ENCODE measurements at places on chromosomes 11 and 22.

DNA sequence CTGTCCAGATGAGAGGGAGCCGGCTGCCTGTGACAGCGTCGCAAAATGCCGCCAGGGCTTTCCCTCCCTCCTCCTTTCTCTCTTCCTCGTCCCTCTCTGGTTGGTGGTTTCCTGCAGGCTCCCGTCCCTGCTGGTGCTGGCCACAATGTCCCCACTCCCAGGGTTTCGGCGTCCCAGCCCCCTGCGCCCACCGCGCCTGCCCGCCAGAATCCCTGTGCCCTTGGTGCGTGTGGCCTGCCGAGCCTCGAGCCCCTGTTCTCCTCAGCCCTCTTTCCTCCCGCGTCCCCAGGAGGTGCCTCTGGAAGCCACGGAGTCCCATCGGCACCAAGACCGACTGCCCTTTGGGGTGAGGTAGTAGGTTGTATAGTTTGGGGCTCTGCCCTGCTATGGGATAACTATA, 37.9 kb upstream of the PPARA start:
- peak overlapping the region; percentile 80 for H3K27ac ChIP-seq
- no peak for DNase-seq
- no peaks in the 10 kb centered on the region for H3K27me3 ChIP-seq
- H3K36me3 ChIP-seq, result peaks cover 43% of the 10 kb centered on the region

DNA sequence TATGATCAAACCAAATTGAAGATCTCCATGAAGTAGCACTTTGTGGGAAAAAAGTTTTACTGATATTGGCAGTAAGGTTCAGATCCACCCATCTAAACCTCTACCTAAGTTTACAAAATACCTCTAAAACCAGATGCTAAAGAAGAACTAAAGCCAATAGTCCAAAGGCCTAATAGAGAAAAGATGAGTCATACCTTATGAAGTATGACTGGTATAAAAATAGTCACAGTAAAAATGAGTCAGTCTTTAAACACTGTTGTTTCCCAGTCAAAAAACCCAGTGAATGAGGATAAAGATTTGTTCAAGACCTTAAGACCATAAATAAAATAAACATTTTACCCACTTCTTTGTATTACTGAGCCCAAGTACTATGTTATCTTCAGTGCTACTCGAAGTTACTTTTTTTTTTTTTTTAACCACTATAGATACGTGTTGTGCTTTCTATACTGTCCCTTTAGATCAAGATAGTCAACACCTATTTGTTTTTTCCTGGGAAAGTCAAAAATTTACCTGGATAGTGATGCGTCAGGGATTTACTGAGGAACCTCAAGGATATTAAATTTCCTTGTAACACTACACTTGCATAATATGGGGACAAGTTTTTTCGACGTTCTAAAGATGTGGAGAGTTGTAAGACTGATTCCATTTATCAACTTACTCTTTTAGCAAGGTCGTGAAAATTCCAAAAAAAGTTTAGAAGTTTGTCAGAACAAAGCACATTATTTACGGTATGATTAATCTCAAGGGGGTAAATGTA, 87.3 kb downstream of the CCDC73 start:
- no peak for DNase-seq
- H3K27ac ChIP-seq, result no peak overlapping the region
- no peaks in the 10 kb centered on the region for H3K36me3 ChIP-seq
- no peaks in the 10 kb centered on the region for H3K27me3 ChIP-seq
- no peaks in the 10 kb centered on the region for H3K4me1 ChIP-seq
- no peak overlapping the region for H3K4me3 ChIP-seq

DNA sequence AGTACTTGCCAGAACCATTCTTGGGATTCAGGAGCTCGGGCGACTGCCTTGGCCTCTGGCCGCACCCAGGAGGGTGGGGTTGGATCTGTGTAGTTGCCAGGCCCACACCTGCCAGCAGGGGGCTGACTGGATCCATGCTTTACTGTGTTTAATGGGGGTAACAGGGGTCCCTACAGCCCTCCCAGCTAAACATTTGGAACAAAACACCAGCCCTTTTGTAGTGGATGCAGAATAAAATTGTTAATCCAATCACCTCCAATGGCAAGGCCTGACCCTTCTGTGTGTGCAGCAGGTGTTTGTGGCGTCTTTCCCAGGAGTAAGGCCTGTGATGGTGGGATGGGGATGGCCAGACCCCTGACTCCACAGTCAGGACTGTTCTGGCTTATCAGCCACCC, 22.5 kb downstream of the SUN2 start:
- H3K27me3 ChIP-seq, result no peaks in the 10 kb centered on the region
- no peak for DNase-seq
- no peak overlapping the region for H3K4me3 ChIP-seq
- H3K4me1 ChIP-seq, result peaks cover 39% of the 10 kb centered on the region
- peak overlapping the region; percentile 76 for H3K27ac ChIP-seq

GRCh38 chr11:118168751-118169150, 7.7 kb downstream of the SCN2B start:
- no peak overlapping the region for H3K4me3 ChIP-seq
- H3K27me3 ChIP-seq, result no peaks in the 10 kb centered on the region
- no peak overlapping the region for H3K27ac ChIP-seq
- no peaks in the 10 kb centered on the region for H3K36me3 ChIP-seq

DNA sequence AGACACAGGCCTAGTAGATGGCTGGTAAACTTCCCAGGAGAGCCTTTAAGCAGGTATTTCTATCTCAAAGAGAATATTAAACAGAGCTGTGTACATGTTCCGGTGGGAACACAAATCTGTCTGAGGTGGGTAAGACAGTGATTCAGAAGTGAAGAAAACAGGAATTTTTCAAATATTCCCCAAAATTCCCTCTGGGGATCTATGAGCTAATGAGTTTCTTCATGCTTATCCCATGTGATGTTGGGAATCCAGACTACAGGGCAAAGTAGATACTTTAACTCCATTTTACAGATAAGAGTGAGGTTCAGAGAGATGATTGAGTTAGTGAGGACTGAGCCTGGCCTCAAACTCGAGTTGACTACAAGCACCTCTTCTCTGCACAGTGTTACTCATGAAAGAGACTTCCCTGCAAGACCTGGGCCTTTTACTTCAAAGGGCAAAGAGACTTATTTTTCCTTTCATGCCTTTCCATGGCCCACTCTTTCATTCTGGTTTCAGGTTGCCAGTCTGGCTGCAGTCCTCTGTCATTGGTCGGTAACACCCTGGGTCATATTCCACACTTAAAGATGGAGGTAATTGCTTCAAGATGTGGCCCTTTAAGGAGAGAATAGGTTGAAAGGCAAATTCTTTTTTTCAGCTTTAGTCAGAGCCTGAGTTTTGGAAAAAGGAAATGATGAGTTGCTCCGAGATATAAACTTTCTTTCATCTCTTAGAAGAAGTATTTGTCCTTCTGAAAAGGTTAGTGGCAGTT, 70.1 kb downstream of the CYB5R2 start:
- DNase-seq, result no peak
- no peaks in the 10 kb centered on the region for H3K4me1 ChIP-seq
- H3K27ac ChIP-seq, result no peak overlapping the region
- no peaks in the 10 kb centered on the region for H3K27me3 ChIP-seq

DNA sequence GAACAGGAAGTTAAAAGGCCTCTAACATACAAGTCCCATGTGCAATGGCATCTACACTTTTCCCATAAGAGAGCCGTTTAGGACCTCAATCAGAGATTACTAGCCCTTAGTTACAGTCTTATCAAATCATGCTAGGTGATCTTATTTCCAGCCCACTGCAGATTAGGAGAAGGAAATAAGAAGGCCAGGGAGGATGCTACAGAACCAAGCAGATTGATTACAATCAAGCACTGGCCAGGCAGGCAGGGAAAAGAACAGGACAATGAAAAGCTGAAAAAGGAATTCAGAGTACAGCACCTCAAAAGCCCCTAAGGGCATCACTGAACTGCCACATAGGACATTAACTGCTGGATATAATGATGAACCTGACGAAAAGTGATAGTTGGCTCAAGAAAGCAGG, 73.0 kb downstream of the CLPB start:
- no peak overlapping the region for H3K27ac ChIP-seq
- no peak overlapping the region for H3K4me3 ChIP-seq
- no peak for DNase-seq
- no peaks in the 10 kb centered on the region for H3K27me3 ChIP-seq
- no peaks in the 10 kb centered on the region for H3K36me3 ChIP-seq

DNA sequence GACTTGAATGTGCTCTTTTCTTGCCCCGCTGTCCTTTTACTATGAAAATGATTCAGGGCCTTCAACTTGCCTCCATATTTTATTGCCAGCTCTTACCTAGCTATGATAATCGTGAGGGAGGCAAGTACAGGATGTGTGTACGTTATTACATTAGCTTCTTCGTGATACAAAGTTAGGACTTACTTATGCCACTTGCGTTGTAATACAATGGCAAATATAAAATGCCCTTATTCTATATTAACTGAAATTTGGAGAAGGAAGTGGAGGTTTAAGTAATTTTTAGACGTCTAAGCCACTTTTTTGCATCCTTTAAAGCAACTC, 10.8 kb upstream of the CCT8L2 start:
- H3K4me1 ChIP-seq, result no peaks in the 10 kb centered on the region
- H3K27me3 ChIP-seq, result no peaks in the 10 kb centered on the region
- no peak overlapping the region for H3K27ac ChIP-seq
- no peaks in the 10 kb centered on the region for H3K36me3 ChIP-seq
- peak overlapping the region; percentile 57 for H3K4me3 ChIP-seq

- peaks cover 15% of the 10 kb centered on the region for H3K36me3 ChIP-seq
- peaks cover 56% of the 10 kb centered on the region for H3K4me1 ChIP-seq
- H3K4me3 ChIP-seq, result peak overlapping the region; percentile 15
Observed at GRCh38 chr11:69644071-69644961, 3.4 kb downstream of the CCND1 start.

DNA sequence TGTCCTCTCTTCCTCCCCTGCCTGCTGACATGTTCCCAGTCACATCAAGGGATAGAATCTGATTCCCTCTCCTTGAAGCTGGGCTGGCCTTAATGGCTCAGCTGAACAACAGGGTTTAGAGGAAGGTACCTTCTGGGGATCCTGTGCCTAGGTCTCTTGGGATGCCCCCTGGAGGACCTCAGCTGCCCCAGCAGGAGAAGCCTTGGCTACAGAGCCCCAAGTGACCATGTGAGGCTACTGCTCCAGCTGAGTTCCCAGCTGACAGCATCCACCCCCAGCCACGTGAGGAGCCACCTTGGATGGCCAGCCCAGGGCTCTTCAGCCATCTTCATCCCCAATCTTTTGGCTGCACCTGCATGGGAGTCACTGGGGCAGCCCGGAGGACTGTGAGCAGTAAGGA, 1499.3 kb downstream of the TBC1D22A start:
- no peak for DNase-seq
- H3K36me3 ChIP-seq, result no peaks in the 10 kb centered on the region
- no peaks in the 10 kb centered on the region for H3K27me3 ChIP-seq
- no peaks in the 10 kb centered on the region for H3K4me1 ChIP-seq
- H3K27ac ChIP-seq, result no peak overlapping the region

DNA sequence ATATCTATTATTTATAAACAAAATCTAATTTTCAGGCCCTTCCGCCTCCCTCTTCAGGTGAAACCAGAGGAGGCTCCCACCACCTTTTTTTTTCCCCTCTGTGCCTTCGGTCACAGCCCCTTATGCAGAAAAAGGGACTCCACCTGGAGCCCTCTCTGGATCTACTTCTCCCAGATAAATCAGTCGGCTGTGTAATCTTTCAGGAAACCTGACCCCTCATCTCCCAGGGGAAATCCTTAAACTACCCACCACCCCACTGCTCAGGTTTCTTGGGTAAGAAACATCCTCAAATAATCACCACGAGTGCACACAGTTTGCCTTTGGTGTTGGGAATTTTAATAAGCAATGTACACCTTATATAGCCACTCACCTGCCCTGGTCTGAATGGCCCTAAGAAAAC, 104.2 kb downstream of the NAV2 start:
- H3K27me3 ChIP-seq, result no peaks in the 10 kb centered on the region
- H3K36me3 ChIP-seq, result no peaks in the 10 kb centered on the region
- no peak overlapping the region for H3K4me3 ChIP-seq
- H3K4me1 ChIP-seq, result peaks cover 54% of the 10 kb centered on the region
- H3K27ac ChIP-seq, result no peak overlapping the region

- no peak overlapping the region for H3K27ac ChIP-seq
- DNase-seq, result no peak
Observed at GRCh38 chr11:76424379-76424778, 20.4 kb upstream of the EMSY start.

DNA sequence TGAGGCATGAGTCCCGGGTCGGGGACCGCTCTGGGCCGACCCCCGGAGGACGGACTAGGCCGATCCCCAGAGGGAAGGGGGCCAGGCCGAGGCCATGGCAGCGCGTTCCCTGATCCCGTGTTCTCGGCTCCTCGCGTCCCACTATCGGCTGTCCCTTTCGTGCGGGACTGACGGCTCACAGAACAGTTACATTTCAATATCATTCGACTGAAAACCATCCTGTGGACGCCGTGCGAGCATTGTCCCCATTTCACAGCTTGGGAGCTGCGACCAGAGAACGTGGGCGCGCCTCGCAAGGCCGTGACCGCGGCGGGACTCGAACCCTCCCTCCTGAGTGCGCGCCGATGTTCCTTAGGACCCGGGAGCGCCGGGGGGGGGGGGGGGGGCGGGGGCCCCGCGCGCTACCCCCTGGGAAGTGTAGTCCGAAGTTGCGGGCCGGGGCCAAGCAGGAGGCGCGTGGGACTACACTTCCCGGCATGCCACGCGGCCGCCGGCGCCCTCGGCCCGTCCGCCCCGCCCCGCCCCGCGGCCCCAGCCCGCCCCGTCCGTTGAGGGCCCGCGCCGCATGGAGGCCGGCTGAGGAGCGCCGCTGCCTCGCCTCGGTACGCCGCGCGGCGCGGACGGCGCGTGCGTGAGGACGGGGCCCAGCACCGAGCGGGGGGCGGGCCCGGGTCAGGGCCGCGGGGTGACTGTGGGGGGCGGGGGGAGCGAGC, at the start of gene TRABD:
Gene TRABD (plus strand): TSS at position 539 of the 713 bp plus-strand sequence. CDS start 7,148 bp downstream, outside the sequence.
- H3K27me3 ChIP-seq, result no peaks in the 10 kb centered on the region
- peak within 1 kb of the TSS; percentile 67 for H3K27ac ChIP-seq
- no peaks in the 10 kb centered on the region for H3K36me3 ChIP-seq
- H3K4me1 ChIP-seq, result peaks cover 5% of the 10 kb centered on the region
- peak; percentile 86 for DNase-seq

GRCh38 chr11:133663135-133663985, 131.1 kb upstream of the OPCML start:
- DNase-seq, result no peak
- H3K4me3 ChIP-seq, result no peak overlapping the region
- H3K27me3 ChIP-seq, result no peaks in the 10 kb centered on the region

- no peak overlapping the region for H3K4me3 ChIP-seq
- DNase-seq, result no peak
- no peak overlapping the region for H3K27ac ChIP-seq
- no peaks in the 10 kb centered on the region for H3K4me1 ChIP-seq
Observed at GRCh38 chr11:1484061-1484671, 2.4 kb downstream of the MOB2 start.

DNA sequence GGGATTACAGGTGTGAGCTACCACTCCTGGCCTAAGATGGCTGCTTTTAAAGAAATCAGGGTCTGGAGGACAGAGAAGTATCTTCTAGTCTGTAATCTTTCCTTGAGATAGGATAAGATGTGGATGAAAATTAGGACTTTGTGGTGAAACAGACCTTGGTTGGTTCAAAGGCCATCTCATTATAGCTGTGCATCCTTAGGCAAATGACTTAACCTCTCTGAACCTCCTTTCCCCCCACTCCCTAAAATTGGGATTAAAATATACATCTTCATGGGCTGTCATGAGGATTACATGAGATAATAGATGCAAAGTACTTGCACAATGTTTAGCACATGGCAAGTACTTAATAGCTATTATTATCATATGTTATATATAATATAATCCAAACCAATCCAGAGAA, 10.8 kb upstream of the E2F8 start:
- no peaks in the 10 kb centered on the region for H3K27me3 ChIP-seq
- H3K4me1 ChIP-seq, result no peaks in the 10 kb centered on the region
- DNase-seq, result no peak
- H3K36me3 ChIP-seq, result no peaks in the 10 kb centered on the region
- no peak overlapping the region for H3K4me3 ChIP-seq
- H3K27ac ChIP-seq, result no peak overlapping the region

GRCh38 chr11:103586756-103587155, 449.7 kb upstream of the DDI1 start:
- no peaks in the 10 kb centered on the region for H3K36me3 ChIP-seq
- no peaks in the 10 kb centered on the region for H3K4me1 ChIP-seq
- no peaks in the 10 kb centered on the region for H3K27me3 ChIP-seq
- H3K27ac ChIP-seq, result no peak overlapping the region

Measured in right atrium auricular region (tissue), 2 donors.